ENCODE measurements at places on chromosomes 2 and 18. TPM values are rescaled to one million over a fixed set of nuclear protein-coding genes. Genes with fewer than 3 reads are reported as not detected.

Gene RAPGEF4
- total RNA-seq: 19.0 TPM

Gene SGPP2
- 13.1 TPM for total RNA-seq

Gene IL18RAP
- 16.3 TPM for total RNA-seq

Gene ALK
- total RNA-seq: 1.7 TPM

Gene PPP1R1C
- total RNA-seq: 9.4 TPM

Gene NPHP1
- total RNA-seq: 3.2 TPM

Gene POTEJ
- total RNA-seq: not detected

Gene MRPL53
- total RNA-seq: 19.9 TPM

Gene ACMSD
- total RNA-seq: not detected

Gene EDAR
- total RNA-seq: 0.09 TPM

Gene RNF125
- total RNA-seq: 5.6 TPM

Gene DPYSL5
- total RNA-seq: not detected

Gene LRP1B
- 0.11 TPM for total RNA-seq

Gene SERPINB12
- not detected for total RNA-seq

Gene OXER1
- 0.22 TPM for total RNA-seq

Measured in upper lobe of left lung (tissue), 6 donors.